ENCODE measurements at places on chromosomes 5 and 9.
A peak's percentile ranks its signal among the peaks of the same experiment; 100 is the strongest.

- no peak for DNase-seq
Measured at GRCh38 chr5:329121-329735, 7.7 kb downstream of the AHRR start.

- DNase-seq: no peak
Measured at GRCh38 chr9:110742741-110743371, 74.3 kb downstream of the MUSK start.

DNA sequence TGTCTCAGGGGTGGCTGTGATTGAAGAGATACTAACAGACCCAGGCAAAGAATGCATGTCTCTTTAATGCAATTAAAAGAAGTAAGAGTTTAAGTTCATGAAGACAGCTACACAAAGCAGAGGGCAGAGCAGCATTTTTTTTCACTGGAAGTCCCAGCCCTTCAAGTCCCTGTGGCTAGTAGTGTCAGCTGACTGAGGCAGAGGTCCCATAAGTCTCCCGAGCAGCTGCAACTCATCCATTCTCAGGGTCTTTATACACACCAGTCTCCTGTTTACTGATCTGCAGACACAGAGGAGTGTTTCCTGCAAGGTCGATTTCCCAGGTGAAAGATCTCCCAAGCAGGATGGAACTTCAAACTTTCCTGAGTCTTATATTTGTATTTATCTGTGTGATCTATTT is 169.4 kb upstream of the GLRA1 start:
- DNase-seq: no peak

DNA sequence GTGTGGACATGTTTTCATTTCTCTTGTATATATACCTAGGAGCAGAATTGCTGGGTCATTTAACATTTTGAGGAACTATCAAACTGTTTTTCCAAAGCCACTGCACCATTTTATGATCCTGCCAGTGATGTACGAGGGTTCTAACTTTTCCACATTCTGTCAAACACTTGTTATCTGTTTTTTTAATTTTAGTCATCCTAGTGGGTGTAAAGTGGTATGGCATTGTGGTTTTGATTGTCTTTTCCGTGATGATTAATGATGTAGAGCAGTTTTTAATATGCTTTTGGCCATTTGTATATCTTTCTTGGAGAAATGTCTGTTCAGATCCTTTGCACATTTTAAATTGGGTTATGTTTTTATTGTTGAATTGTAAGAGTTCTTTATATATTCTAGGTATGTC is 107.0 kb downstream of the MELK start:
- no peak for DNase-seq

- no peak for DNase-seq
Measured at GRCh38 chr5:3530251-3530650, 65.4 kb upstream of the IRX1 start.

DNA sequence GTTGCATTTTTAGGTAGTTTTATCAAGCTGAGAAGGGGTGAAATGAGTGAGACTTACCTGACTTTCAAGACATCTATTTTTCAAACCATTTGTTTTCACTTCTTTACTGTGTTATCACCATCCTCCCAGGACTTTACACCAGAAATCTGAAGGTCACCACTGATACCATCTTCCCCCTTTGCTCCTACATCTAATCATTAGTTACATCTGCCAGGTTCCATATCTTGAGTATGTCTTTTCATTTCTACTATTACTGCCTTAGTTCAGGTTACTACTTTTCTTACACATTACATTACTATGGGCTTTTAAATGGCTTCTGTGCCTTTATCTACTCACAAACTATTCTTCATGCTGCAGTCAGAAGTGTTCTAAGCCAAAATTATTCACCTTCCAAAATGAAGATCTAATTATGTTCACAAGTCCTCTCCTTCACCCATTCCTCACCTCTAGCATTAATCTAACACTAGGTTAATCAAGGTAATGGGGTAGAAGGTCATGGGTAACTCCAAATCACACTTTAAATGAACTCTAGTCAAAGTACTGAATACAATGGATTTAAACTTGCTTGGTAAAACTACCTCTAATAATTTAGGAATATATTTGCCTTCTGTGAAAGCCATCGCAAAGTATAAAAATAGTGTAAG is 2.1 kb upstream of the HSDL2 start:
- DNase-seq: no peak

- no peak for DNase-seq
Measured at GRCh38 chr5:378301-378891, 56.9 kb downstream of the AHRR start.

DNA sequence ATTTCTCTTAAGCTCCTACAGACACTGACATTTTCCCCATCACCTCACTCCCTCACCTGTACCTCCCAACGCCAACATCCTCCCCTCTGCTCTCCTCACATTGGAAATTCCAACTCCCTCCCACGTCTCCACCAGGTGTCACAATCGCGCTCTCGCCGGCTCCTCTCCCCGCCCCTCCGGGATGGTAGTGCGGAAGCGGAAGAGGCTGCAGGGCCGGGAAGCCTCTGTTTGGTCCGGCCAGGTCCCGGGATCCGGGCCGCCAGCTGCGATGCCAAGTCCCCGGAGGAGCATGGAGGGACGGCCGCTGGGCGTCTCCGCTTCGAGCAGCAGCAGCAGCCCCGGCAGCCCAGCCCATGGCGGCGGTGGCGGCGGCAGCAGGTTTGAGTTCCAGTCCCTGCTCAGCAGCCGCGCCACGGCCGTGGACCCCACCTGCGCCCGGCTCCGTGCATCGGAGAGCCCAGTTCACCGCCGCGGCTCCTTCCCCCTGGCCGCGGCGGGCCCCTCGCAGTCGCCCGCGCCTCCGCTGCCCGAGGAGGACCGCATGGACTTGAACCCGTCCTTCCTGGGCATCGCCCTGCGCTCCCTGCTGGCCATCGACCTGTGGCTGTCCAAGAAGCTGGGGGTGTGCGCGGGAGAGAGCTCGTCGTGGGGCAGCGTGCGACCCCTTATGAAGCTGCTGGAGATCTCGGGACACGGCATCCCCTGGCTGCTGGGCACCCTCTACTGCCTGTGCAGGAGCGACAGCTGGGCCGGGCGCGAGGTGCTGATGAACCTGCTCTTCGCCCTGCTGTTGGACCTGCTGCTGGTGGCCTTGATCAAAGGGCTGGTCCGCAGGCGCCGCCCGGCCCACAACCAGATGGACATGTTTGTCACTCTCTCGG is at the start of gene PLPP6:
TSS of gene PLPP6 (plus strand) at position 187 of the 881 bp plus-strand sequence. CDS start at position 269, 82 bp downstream.
- peak; percentile 69 for DNase-seq

GRCh38 chr5:155127552-155127951 is 114.0 kb downstream of the KIF4B start:
- no peak for DNase-seq

- no peak for DNase-seq
Measured at GRCh38 chr9:135034106-135034505, 53.4 kb upstream of the OLFM1 start.

DNA sequence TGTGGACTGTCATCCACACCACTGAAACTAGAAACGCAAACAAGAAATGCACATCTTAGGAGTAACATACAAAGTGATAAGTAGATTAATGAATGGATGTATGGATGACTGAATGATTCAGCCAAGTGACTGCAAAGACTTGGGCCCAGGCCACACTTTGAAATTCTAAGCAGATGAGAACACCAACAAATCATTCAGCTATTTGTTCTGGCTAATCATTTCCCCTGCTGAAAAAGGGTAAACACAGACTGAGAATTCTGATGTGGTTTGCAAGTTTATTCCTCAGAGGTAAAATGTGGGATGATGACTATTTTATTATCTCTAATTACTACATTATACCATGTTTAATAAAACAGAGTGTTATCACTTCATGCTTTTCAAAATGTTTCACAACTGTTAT is 163.2 kb upstream of the ADAMTS16 start:
- no peak for DNase-seq

DNA sequence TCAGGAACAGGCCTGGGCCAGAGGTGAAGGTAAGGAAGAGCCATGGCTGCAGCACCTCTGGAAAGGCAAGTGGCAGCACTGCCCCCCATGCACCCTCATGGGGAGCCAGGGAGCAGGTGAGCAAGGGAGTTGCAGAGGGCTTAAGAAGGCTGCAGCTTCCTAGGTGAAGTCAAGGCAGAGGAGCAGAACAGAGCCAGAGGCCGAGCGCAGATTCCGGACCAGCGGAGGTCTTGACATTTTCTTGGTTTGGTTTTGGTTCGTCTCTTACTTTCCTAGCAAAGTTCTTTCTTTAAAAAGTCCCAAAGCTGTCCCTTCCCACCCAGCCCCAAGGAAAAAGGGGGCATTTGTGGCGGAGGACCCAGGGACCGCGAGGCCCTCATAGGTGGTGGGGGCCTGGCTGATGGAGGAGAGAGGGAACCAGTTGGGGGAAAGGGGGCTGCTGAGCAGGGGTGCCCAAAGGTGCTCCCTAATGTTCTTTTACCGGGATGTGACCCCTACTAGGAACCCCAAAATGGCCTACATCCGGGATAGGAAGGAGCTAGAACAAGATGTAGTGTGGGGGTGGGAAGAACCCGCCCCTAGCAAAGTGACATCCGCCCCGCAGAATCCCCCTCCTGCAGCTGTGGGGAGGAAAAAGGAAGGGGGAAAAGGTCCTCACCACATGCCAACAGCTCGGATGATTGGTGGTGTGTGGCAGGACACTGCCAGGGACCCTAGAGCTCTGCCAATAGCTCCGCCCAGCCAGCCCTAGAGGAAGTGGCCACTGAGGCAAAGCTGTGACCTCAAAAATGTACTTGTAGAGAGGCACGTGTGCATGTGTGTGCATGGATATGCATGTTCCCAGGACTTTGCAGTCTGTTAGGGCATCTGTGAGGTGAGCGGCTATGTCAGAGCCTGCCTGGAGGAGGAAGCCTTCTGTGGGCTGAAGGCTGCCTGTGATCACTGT is 914 bp upstream of the CD72 start:
- no peak for DNase-seq

GRCh38 chr5:130316971-130317680 is 412.9 kb downstream of the CHSY3 start:
- no peak for DNase-seq

DNA sequence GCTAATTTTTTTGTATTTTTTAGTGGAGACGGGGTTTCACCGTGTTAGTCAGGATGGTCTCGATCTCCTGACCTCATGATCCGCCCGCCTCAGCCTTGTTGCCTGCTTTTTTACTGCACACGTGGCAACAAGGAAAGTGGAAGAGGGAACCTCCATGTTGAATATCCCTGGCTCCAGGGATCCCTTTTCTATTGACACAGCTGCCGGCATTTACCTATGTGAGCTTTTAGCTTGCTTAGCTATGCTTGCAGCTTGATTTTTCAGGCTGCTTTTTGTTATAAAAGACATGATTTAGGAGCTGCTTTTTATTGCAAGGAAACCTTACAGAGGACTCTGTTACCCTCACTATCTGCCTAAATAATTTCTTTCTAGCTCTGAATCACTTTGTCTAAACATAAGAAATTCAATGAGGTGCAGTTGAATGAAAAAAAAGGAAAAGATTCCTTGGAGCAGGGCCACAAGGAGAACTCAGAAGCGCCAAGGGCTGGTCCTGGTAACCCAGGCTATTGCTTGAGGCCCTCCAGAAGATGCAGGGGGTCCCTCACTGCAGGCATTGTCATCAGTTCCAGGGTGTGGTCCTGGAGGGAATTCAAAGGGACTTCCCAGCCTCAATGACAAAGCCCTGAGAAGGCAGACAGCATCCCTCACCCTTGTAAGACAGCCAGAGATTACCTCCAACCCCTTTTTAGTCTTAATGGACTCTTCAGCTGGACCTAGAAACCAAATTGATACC is 89.9 kb downstream of the SYK start:
- DNase-seq: no peak

DNA sequence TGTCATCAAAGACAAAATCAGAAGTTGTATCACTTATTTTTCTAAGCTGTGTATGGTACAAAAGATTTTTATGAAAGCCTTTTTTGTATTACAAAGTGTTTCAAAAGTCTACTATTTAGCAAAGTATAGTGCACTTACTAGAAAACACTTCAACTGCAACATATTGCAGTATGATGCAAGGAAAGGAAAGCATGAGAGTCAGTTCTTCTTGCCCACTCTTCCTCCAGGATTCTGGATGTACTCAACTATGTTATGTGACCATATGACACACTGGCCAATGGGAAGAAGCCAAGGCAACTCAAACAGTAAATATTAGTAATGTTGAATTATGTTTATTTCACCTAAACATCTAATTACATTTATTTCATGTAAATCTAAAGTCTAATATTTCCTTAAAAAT is 49.5 kb upstream of the TYRP1 start:
- no peak for DNase-seq

DNA sequence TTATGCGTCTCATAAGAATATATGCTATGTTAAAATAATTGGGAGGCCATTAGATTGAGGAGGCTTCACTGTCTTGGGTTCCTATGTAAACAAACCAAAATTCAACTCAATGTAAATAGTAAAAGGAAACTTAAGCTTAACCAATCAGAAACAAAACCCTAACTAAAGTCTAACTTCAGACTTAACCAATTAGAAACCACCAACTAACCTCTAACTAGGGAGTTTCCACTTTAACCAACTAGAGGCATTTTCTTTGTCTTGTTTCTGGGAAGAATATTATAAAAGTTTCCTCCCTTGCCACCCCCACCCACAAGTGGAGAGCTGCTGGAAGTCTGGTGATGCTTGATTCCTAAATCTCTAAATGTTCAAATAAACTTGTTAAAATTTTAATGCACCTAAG is 214.5 kb downstream of the SEMA5A start:
- DNase-seq: no peak

- no peak for DNase-seq
Measured at GRCh38 chr5:179393078-179393477, 47.8 kb upstream of the ADAMTS2 start.

DNA sequence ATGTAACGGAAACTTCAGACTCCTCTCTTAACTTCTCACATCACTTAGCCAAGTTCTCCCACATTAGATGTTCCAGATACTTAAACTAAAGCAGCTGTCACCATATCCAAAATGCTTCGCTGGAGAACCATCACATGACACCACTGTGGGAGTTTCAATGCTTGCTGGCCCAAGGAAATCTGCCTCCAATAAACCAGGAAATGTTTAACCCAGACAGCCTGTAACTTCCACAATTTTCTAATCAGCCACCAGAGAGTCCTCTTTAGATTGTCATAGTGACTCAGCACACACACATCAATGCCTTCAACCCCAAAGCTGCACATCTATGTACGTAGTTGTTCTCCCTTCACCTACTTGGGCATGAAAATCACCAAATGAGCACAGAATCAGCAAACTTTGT is 118.7 kb downstream of the LPAR1 start:
- no peak for DNase-seq

DNA sequence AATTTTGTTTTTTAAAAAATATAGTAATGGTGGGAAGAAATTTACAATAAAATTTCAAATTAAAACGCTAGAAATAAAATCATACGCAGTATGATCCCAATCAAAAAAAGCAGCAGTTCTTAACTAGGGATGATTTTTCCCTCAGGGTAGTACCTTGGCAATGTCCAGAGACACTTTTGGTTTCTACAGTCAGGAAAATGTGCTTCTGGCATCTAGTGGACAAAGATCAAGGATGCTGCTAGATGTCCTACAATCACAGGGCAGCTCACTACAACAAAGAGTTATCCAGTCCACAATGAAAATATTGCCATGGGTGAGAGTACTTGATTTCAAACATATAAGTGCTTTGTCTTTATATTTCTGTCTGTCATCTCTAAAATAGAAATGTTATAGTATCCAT is 400.2 kb upstream of the SGCD start:
- no peak for DNase-seq
